Breast epithelium (tissue), 4 donors: ENCODE measurements at places on chromosomes 13 and 19. TPM values are rescaled to one million over a fixed set of nuclear protein-coding genes. Genes with fewer than 3 reads are reported as not detected.

DNA sequence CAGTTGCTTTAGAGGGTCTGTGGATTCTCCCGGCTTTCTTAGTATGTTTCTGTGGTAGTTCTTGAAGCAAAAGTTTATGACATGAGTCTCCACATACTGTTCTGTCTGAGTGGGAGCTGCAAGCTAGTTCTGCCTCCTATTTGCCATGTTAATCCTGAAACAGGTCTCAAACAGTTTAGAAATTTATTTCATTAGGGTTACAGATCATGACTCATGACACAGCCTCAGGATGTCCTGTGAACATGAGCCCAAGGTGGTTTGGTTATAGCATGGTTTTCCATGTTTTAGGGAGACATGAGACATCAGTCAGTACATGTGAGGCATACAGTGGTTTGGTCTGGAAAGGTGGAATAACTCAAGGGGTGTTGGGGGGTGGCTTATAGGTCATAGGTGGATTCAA lies 77.5 kb downstream of the FNDC3A start:
- no peak for DNase-seq

- DNase-seq = no peak
Observed at GRCh38 chr13:27977476-27978300, 8.6 kb upstream of the CDX2 start.

DNA sequence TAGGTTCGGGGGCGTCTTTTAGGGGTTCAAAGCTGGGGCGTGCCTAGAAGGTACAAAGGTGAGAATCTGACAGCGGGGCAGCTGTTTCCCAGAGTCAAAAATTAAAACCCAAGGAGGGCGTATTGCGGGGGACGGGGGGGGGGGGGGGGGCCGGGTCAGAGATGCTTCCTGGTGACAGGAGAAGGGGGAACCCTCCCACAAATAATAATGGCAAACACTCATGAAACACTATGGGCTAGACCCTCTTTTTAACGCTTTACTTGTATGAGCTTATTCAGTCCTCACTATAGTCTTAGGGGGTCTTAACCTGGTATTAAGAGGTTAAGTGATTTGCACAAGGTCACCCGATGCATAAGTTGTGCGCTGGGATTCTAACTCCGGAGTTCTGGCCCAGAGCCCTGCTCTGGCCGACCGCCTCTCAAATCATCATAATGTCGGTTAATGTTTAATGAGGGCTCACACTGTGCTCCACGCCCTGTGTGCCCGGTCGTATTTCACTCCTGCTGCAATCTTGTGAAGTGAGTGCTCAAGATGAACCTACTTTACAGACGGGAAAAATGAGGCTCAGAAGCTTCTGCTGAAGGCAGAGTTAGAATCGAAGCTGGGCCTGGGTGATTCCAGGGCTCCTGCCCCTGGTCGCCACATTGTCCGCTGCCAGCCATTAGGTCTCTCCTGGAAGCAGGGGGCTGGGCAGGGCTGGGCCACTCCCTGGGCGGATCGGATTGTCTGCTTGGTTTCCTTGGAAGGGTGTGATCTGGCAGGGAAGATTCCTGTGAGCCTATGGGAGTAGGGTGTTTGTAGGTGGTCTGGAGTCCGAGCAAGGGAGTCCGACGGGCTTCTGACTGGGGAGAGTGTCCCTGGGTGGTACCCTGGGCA lies 964 bp downstream of the PAK4 start:
- DNase-seq = no peak

DNA sequence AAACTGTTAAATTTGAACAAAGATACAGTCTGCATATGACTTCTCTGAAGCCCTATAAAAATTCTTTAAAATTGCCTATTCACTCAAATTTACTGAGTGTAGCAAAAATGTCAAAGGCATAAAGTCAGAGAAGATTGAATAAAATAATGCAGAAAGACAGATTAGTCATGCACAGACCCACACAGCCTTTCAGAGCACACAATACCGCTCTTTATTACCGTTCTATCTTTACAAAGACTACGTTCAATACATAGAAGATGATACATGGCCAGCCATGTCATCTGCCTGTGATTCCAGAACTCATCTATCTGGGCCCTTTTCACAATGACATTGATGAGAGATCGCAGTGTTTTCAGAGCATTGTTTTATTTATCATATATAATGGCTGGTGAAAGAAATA lies 107.2 kb downstream of the URI1 start:
- DNase-seq = no peak

WDR88 gene
- not detected for total RNA-seq

DNA sequence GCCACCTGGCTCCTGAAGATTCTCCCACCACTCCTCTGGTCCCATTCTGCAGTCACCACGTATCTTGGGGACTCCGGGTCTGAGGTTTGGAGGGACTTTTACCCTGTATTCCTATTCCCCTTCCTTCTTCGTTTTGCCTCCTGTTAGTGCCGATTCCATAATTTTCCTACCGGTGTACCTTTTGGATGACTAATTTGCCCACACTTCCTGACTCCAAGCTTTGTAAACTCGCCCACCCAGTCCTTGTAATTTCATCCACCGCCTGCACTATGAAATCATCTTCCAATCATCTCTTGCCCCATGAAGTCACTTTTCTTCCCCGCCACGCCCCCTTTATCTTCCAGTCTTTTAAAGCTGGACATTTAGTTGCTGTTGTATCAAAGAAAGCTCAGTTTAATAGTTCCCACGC lies 572 bp downstream of the UCHL3 start:
- no peak for DNase-seq

CFAP97D2 gene
- total RNA-seq = not detected

GRCh38 chr19:39299404-39299803 lies 3.2 kb downstream of the IFNL1 start:
- no peak for DNase-seq

DENND1C gene
- total RNA-seq = 2.5 TPM

- DNase-seq = no peak
Observed at GRCh38 chr19:50735869-50736268, 12.7 kb downstream of the CLEC11A start.

GRCh38 chr13:101291206-101291605 lies 125.1 kb downstream of the NALCN start:
- no peak for DNase-seq

CGB3 gene
- not detected for total RNA-seq

DNA sequence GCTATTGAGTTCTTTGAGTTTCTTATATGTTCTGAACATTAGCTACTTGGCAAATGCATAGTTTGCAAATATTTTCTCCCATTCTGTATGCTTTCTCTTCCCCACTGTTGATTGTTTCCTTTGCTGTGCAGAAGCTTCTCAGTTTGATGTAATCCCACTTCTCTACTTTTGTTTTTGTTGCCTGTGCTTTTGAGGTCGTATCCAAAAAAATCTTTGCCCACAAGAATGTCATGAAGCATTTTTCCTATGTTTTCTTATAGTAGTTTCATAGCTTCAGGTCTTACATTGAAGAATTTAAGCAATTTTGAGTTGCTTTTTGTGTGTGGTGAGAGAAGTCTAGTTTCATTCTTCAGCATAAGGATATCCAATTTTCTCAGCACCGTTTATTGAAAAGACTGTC lies 536.7 kb upstream of the ARGLU1 start:
- DNase-seq = no peak

DNA sequence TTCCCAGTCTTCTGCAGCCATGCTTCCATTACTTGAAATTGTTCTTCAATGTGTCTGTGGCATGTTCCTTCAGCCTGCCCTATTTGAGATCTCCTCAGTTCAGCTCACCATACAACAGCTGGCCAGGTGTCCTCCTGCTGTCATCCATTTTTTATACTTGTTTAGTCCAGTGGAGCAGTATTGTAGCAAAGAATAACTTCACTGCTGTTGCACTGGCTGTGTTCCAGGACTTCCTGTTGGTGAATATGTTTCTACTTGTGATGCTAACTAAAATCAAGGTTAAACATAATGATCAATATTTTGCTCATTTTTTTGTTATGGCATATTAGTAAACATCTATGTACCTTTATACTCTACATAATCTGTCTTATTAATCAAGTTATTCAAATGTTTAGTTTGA lies 1394.1 kb downstream of the PCDH9 start:
- no peak for DNase-seq

DNA sequence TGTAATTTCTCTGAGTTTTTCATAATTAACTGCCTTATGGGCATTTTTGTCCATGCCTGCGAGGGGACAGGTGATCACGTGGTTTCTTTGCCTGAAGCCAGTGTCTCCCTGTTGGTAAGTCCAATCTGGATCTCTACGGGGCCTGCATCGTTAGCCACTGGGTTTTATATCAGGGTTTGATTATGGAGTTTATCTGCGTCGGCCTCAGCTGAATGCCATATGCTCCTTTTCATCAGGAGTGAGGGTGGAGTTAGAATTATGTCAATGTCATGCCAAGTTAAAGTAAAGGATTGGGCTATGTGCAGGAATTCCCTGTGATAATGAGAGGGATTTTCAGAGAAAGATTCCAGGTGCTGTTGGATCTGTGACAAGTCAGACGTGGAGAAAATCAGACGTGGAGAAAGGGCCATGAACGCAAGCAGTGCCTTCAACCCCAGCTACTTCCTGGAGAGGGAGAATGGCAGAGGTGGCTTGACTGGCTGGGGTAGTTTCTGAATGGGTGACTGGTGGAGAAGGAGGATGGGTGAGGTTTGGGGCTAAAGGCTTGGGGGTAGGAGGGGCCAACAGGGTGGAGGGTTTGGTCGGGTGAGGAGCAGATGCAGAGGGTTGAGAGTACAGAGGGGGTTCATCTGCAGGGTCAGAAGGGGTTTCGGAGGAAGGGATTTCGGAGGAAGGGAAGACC lies 24.3 kb downstream of the TMEM255B start:
- no peak for DNase-seq

- DNase-seq = no peak
Observed at GRCh38 chr13:64248371-64249065, 2832.9 kb upstream of the PCDH20 start.

SHD gene
- not detected for total RNA-seq

- DNase-seq = no peak
Observed at GRCh38 chr13:26469602-26470001, 87.9 kb upstream of the WASF3 start.

ZNF132 gene
- total RNA-seq = 3.5 TPM

S1PR5 gene
- total RNA-seq = 1.2 TPM

DNA sequence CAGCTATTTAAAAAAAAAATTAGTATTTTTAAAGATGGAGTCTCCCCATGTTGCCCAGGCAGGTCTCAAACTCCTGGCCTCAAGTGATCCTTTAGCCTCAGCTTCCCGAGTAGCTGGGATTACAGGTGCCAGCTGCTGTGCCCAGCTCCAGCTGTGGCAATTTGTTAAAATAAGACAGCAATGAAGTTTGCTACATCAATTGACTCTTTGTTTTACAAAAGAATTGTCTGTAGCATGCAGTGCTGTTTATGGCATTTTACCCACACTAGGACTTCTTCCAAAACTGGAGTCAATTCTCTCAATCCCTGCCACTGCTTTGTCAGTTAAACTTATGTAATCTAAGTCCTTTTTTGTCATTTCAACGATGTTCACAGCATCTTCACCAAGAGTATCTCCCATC lies 49.3 kb downstream of the NDFIP2 start:
- no peak for DNase-seq

DNA sequence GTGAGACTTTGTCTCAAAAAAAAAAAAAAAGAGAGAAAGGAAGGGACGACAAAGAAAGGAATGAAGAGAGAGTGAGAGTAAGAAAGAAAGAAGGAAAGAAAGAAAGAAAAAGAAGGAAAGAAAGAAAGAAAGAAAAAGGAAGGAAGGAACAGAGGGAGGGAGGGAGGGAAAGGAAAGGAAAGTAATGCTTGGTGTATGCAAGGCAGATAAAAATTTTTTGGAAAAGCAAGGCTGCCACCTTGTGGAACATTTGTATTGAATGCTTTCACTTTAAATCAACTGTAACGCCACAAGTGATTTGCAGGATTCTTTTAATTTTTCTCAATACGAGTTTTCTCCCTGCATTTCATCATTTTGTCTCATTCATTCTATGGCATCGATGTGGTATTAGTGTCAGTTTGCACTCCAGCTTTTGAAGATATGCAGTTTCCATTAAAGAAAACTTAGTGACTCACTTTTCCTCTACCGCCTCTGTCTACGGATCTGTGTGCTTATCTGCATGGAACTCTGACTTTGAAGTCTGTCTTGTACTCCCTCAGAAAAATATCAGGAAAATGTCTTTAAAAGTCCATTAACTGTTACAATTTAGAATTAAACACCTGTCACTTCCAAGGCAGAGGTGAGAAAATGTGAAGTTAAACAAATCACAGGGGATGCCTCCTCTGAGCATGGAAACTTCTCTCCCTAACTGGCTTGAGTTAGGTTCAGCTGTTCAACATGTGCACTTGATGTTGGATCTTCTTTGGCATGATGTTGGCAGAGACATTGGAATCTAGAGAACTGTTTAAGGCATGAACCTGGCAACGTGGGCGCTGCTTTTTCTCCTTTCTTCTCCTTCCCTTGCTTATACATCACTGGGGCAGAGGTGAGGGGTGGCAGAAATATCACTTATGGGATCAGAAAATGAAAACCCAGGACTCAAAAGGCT lies 20.0 kb upstream of the ZDHHC20 start:
- no peak for DNase-seq
